ENCODE measurements at places on chromosomes 4 and X. TPM values are rescaled to one million over a fixed set of nuclear protein-coding genes. Genes with fewer than 3 reads are reported as not detected.

GRCh38 chrX:48043056-48043455, 28.4 kb downstream of the ZNF630 start:
- no peak for DNase-seq

- DNase-seq, result no peak
Measured at GRCh38 chr4:106409901-106410889, 41.6 kb upstream of the GIMD1 start.

DNA sequence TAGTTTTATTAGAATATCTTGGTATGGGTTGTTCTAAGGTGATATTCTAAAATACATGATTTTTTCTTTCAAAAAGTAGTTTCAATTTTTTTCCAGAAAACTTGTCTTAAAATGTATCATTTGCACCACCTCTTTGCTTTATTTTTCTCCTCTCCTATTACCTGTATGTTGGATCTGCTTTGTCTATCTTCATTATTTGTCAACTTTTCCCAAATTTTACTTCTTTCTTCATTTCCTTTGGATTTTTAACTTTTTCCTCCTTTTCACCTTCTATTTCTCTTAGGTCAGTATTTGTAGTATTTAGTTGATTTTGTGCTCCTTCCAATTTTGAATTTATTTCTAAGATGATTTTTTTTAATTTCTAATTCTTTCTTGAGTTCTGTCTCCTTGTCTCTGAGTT, 169.6 kb downstream of the APBB2 start:
- no peak for DNase-seq

DNA sequence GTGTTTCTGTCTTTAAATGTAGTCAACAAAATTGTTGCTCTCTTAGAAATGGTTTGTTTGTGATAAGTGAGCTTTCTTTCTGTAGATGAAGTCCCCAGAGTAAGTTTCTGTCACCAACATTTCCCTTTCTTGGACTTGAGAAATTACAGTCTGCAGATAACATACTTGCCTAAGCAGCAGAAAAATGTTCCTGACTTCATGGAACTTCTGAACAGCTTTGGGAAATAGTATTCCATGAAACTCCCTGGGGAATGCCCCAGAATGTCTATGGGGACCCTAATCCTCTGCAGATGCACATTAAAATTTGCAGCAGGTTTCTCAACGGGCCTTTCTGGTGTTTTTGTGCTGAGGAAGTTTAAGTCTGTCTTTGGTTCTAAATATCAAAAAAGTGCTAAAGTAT, 38.6 kb upstream of the NEIL3 start:
- DNase-seq, result no peak

SHISA3 gene
- total RNA-seq, result 30.1 TPM

RBMXL3 gene
- total RNA-seq, result not detected

All from thoracic aorta (tissue), 2 donors.